ENCODE measurements at places on chromosomes 2 and 18. TPM values are rescaled to one million over a fixed set of nuclear protein-coding genes. Genes with fewer than 3 reads are reported as not detected.
A peak's percentile ranks its signal among the peaks of the same experiment; 100 is the strongest.

- no peak for DNase-seq
Observed at GRCh38 chr2:81437456-81438000, 1133.0 kb upstream of the LRRTM1 start.

DNA sequence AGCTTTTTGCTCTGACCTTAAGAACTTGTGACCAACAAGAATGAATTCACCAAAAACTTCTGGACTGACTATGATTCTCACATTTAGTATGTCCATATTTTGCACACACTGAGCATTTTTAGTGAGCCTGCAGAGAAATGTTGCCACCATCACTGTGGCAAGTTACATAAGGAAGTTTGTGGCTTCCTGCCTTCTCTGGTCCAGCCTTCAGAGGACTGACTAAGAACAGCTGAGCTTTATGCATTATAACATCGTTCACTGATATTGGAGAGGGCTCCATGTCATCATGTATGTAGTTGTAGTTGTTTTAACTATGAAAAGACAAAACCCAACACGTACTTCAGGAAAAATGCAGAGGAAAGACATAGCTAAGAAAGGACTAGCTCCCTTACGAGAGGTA lies 218.0 kb upstream of the CRIM1 start:
- DNase-seq, result no peak

The MAP2 gene
- 0.08 TPM for total RNA-seq

DNA sequence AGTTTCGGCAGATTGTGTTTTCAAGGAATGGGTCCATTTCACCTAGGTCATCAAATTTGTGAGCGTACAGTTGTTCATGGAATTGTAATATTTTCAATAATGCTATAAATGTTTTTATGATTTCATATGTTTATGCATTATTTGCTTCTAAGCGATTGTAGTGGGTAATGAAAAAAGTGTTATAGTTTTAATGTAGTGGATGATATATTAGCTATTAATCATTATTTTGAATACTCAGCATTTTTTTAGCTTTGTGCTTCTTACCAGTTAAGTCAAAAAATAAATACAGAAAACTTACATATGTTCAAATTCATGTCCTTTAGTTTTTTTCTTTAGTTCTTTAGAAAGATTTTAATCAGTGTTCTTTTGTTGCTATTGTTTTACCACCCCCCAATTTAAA lies 677.0 kb downstream of the STK39 start:
- no peak for DNase-seq

DNA sequence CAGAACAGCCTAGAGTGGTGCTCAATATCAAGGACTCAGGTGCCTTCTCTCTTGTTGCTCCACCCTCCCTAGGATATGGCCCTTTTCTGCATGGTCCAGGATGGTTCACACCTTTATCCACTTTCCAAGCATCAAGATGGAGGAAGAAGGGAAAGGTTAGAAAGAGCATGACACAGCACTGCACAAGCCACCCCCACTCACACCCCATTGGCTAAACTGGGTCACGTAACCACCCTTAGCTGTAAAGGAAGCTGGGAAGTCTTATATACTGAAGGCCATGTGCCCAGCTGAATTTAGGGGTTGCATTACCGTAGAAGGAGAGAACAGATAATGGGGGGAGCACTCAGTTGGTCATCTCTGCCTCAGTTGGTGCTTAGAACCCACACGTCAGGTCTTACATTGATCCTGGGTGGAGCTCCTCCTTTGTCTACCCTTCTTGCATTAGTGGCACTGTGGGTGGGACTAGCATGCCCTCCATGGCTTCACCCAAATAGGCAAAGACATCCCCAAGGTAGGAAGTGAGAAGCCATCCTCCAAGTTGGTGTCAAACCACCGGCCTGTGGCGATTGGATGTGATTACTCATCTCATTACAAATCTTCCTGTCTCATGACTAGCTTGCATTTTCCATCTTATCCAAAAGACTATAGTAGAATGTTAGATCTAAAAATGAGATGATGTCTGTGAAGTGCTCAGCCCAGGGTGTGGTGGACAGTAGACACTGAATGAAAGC lies 248.5 kb downstream of the HAUS1 start:
- DNase-seq, result no peak

The COLEC12 gene
- total RNA-seq, result not detected

GRCh38 chr2:176729706-176730569 lies 460.7 kb downstream of the MTX2 start:
- DNase-seq, result peak; percentile 29
